NCI-H1417 (cell line): ENCODE measurements at places on chromosomes 12 and 14.

DNA sequence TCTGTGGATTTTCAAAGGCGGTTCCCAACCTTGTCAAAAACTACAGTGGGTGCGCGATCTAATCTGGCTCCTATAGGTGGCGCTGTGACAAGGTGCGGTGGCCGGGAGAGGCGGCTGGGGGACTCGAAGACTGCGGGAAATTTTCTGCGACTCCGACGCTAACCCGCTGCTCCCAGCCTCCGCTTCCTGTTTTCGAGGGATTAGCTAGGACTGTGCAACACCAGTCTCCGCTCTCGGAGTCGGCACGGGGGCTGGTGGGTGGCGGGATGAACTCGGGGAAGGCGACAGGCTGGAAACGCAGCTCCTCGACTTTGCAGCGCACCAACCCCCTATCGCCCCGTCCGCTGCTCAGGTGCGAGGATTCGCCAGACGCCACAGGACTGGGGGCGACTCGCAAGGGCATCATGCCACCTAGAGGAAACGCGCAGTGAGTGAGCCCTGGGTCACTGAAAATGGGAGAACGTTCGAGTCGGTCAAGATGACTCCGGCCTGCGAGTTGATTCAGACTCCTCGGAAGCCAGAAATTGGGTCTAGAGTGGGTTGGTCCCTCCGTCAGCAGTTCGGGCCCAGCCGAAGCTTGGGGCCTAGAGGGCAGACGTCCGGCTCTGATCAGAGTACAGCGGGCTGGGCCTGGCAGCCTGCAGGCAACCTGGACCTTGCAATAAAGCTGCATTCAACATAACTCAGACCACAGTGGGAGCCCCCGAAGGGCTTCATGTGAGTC, 5.5 kb upstream of the PAX9 start:
- no peak for DNase-seq

DNA sequence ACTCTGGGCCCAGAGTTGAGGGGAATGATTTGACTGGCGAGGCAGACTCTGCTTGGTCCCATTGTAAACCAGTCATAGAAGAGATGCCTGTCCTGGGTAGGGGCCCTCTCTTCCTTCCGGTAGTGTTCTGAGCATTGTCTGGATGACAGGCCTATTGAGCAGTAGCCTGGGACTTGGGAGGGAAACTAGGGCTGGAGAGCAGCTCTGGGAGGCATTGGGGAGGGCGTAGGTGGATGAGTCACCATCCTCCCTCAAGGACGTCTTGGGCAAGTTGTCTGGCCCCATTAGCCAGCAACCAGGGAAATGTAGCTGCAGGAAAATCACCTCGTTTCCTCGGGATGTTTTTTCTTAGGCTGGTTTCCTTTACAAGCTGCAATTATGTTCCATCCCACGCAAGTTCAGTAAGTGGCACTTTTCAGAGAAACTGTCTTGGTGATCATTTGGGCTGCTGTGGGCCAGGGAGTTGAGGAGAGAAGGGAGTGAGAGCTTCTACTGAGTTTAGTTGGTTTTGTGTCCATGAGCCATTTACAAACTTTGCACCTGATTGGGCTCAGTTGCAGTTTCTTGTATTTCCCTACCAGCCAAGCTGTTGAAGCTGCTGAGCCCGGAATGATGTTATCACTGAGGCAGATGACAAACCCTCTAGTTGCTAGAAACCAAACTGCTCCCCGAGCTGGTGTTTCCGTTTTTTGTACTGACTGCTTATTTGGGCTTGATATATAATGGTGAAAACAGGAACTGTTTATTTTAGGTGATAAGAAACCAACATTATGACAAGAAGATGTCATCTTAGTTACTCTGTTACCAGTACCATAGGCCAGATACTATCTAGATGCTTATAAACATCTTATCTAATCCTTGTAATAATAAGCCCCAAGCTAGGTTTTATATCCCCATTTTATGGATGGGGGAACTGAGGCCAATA, 147.6 kb downstream of the CHST11 start:
- DNase-seq = no peak

DNA sequence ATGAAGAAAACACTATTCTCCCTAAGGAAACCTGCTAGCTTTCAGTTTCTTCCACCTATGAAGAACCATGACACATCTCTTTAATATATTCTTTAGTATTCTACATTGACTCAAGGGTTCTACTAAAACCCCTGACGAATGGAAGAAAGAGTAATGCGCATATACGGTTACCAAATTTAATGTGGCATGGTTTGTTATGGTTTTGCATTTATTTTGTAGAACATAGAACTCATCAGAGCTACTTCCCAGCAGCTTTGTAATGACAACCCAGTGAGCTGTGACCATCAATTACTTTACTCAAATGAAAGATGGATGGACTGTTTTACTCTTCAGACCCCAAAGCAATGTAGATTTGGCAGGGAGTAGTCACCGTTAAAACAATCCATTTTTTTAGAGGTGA, 19.2 kb downstream of the PTHLH start:
- DNase-seq = no peak

DNA sequence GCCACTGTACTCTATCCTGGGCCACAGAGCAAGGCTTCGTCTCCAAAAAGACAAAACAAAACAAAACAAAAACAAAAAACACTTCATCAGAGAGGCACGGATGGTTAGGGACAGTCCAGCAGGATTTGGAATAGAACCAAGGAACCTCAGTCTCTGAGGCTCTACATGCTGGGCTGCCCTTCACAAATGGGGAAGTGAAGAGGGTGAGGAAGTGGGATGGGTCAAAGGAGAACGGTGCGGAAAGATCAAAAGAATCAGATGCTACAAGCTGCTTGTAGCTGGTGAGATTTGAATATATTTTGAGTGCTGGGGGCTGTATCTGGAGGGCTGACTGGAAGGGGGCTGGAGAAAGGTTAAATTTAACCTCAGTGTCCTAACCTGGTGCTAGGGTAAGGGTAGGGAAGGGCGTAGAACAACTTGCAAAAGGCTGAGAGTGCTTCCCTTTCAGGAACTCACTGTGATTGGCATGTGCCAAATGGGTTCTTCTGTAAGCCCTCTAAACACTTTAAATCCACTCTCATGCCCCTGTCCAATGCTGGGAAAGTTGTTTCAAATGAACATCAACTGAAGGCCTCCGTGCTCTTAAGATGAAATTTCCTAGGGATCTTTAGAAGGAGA, 4.6 kb downstream of the FOXJ2 start:
- no peak for DNase-seq

DNA sequence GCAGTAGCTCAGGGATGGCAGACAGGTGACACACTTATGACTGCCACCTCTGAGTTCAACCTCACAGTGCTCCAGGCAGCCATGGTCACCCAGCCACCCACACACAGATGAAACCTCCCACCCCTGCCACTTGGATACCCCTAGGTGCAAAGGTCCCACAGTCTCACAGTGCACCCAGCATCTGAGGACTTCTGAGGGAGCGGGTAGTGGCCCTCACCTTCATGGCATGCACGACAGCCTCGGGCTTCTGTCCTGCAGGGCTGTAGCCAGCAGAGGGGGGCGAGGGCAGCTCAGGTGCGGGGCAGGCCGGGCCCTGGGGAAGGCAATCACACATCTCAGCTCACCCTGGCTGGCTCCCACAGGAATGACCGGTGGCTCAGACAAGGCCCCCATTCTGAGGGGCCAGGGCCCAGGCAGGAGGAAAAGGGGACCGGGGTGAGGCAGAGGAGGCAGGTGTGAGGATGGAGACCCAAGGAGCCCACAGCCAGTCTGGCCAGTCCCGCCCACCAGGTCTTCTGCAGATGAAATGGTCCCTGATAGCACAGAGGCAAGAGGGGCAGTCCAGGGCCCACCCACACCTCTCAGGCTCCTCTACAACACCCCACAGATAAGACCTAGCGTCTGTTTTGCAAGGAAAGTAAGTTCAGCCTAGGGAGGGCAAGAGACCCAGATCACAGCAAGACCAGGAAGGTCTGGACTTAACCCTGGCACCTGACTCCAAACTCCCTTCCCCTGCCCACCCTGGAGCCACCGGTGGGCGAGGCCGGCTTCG, 35.8 kb downstream of the CCNK start:
- no peak for DNase-seq

- DNase-seq = no peak
Measured at GRCh38 chr14:93957751-93958566, 18.4 kb downstream of the ASB2 start.

DNA sequence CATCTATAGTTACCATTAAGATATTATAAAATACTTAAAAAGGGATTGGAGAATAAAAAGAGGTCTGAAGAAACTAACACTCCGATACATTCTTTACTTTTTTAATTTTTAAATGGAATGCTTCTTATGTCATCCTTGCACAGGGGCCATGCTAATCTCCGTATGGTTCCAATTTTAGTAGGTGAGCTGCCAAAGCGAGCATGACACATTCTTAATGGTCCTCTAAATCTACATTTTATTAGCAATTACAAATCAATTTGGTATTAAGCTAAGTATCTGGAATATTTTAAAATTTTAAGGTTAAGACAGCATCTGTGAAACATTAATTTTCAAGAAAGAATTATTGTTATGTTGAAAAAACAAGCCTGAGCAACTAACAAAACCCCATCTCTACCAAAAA, 6.2 kb upstream of the ARID4A start:
- no peak for DNase-seq

DNA sequence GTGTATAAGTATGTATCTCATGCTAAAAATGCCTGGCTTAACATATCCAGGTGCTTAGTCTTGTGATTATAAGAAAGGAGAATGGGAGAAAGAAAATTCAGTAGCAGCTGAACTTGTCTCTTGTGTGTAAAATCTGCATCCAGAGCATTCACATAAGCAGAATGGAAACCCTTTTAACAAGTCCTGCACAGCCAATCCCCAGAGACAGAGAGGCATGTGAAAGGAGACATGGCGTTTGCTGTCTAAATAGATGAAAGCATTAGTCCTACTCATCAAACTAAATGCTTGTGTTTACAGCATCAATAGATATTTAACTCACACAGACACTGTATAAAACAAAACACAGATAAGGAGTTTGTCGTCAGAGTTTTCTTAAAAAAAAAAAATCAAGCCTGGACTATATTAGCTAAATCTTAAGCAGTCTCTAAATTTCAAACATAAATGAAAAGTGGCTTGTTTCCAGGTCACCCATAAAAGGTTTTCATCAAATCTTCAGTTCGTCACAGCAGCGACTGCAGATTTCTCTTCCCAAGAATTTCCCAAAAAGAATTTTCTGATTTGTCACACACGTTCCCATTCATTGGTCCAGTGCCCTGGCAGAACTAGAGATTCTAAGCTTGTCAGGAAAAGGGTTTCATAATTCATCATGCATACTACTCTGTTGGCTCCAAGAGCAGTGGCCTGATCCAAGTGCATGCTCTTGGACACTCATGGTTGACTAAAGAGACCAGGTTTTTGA, 249.2 kb downstream of the BTG1 start:
- no peak for DNase-seq

GRCh38 chr12:1864867-1865266, 44.5 kb downstream of the LRTM2 start:
- DNase-seq = no peak

DNA sequence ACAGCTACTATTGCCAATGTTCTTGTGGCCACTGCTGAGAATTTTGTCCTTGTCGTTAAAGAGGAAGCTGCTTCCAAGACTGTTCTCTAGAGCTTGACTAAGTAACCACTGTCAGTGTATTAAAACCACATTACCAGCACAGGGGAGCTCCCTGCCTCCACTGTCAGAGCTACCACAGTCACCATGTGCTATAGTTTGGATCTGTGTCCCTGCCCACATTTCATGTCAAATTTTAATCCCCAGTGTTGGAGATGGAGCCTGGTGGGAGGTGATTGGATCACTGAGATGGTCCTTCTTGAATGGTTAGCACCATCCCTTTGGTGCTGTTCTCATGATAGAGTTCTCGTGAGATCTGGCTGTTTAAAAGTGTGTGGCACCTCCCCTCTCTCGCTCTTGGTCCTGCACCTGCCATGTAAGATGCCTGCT, 23.2 kb upstream of the RAP1B start:
- no peak for DNase-seq

- DNase-seq = no peak
Measured at GRCh38 chr14:24959791-24960331, 90.1 kb downstream of the STXBP6 start.

DNA sequence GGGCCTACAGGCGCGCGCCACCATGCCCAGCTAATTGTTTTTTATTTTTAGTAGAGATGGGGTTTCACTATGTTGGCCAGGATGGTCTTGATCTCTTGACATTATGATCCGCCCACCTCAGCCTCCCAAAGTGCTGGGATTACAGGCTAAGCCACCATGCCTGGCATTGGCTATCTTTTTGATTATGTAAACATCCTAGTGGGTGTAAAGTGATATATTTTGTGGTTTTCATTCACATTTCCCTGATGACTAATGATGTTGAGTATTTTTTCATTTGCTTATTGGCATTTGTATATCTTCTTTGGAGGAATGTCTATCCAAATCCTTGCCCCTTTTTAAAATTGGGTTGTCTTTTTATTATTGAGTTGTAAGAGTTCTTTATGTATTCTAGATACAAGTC, 16.3 kb downstream of the CREBL2 start:
- no peak for DNase-seq

DNA sequence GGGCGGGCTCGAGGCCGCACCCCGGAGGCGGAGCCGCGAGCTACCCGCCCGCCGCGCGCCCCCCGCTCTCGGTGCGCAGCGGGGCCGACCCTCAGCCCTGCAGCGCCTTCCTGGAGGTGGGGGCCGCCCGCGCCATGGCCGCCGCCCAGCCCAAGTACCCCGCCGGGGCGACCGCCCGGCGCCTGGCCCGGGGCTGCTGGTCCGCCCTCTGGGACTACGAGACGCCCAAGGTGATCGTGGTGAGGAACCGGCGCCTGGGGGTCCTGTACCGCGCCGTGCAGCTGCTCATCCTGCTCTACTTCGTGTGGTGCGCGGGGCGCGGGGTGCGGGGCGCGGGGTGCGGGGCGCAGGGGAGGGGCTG, at the start of gene P2RX2:
Gene P2RX2, plus strand, starts transcription at position 94 of the 361 bp plus-strand sequence. Its CDS starts 41 bp downstream, at position 135.
- DNase-seq = no peak

DNA sequence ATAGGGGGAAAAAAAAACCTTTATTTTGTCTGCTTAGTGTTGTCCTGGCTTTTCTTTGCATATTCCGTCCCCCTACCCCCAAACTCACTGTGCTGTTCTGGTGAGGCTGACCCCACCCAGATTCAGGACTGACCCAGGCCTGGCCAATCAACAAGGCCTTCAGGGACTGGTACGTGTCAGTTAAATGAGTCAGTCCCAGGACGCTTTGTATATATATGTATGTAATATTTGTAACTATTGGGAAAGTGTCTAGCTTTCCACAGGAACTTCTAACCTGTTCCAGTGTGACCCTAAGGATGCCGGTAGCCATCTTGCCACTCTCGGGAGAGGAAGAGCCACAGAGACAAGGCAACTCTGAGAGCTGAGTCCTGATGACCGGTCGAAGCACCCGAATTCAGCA, 107.4 kb downstream of the VCPKMT start:
- DNase-seq = no peak

DNA sequence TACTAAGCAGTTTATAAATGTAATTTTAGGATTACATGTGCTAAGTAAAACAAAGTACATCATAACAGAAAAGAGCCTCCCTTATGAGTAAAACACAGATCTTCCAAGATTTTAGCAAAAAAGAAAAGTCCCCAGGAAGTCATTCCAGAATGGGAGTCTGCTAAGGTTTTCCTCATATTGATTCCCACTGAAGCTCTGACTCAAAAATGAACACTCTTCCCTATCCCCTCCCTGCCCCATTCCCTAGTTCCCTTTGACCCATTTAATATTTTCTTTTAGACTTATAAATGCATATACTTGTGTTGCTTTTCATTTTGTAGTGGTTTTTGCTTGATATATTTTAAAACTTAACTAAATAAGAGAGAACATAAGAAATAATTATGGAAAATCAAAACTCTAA, 40.1 kb downstream of the PTGER2 start:
- DNase-seq = no peak
